Neural progenitor cell (in vitro differentiated cells): ENCODE measurements at places on chromosomes 3 and 15. TPM values are rescaled to one million over a fixed set of nuclear protein-coding genes. Genes with fewer than 3 reads are reported as not detected.
A peak's percentile ranks its signal among the peaks of the same experiment; 100 is the strongest.

GRCh38 chr3:186090901-186091300 is 18.0 kb downstream of the ETV5 start:
- H3K4me3 ChIP-seq, result no peak overlapping the region
- H3K4me1 ChIP-seq, result peaks cover 21% of the 10 kb centered on the region
- DNase-seq, result no peak

DNA sequence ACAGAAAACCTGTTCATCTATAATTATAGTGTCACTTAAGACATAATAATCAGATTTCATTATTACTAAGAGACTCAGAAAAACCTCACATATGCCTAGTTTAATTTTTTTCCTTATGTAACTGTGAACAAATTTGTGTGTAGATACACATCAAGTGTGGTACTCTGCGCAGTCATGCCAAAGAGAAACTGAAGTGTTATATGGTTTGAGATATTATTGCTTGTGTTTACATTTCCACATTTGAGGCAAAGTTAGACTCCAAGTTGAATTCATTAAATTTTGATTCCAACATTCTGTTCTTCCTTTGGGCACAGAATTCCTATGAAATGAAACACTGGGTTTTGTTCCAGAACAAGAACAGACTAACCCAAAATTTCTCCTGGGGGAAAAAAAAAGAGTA is 2.2 kb downstream of the MBNL1 start:
- peaks cover 6% of the 10 kb centered on the region for H3K4me1 ChIP-seq
- H3K4me3 ChIP-seq, result no peak overlapping the region
- H3K36me3 ChIP-seq, result no peaks in the 10 kb centered on the region
- no peak overlapping the region for H3K27ac ChIP-seq

- H3K36me3 ChIP-seq, result no peaks in the 10 kb centered on the region
- DNase-seq, result peak; percentile 11
- no peaks in the 10 kb centered on the region for H3K27me3 ChIP-seq
- peaks cover 9% of the 10 kb centered on the region for H3K4me1 ChIP-seq
- no peak overlapping the region for H3K27ac ChIP-seq
These were observed 48.1 kb downstream of the ACAP2 start for GRCh38 chr3:195394700-195395099.

GRCh38 chr3:110344897-110345767 is 726.5 kb upstream of the NECTIN3 start:
- H3K27me3 ChIP-seq, result no peaks in the 10 kb centered on the region
- H3K36me3 ChIP-seq, result no peaks in the 10 kb centered on the region
- no peak overlapping the region for H3K4me3 ChIP-seq
- H3K27ac ChIP-seq, result no peak overlapping the region
- no peaks in the 10 kb centered on the region for H3K4me1 ChIP-seq

- no peaks in the 10 kb centered on the region for H3K4me1 ChIP-seq
- no peaks in the 10 kb centered on the region for H3K27me3 ChIP-seq
- no peaks in the 10 kb centered on the region for H3K36me3 ChIP-seq
- DNase-seq, result no peak
- no peak overlapping the region for H3K4me3 ChIP-seq
- H3K27ac ChIP-seq, result no peak overlapping the region
These were observed 76.3 kb upstream of the LIPC start for GRCh38 chr15:58355382-58355971.

DNA sequence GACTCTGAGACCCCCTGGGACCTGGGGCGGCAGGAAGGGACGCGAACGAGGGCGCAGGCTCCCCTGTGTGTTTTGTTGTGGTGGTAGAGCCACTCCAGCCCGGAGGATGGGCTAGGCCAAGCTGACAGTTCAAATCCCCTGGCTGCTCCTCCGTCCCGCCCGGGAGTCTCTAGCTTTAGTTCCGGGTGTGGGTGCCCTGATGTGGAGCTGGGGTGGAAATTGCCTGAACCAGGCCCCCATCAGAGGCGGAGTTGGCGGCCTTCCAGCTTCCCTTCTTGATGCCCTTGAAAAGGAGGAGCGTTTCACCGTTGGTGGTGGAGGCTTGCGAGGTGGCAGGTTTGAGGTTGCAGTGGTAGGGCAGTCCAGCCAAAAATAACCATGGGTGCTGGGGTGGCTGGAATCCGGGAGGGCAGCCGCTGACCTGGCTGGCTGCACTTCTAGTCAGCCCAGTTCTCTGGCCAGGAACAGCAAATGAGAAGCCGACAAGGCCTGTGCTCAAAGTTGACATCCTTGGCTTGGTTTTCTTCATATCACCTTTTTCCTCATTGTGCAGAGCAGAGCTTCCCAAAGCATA is 817 bp downstream of the CLK3 start:
- H3K27ac ChIP-seq, result peak overlapping the region; percentile 64
- H3K36me3 ChIP-seq, result no peaks in the 10 kb centered on the region
- H3K27me3 ChIP-seq, result peaks cover 10% of the 10 kb centered on the region
- DNase-seq, result no peak
- peaks cover 16% of the 10 kb centered on the region for H3K4me1 ChIP-seq
- peak overlapping the region; percentile 93 for H3K4me3 ChIP-seq

DNA sequence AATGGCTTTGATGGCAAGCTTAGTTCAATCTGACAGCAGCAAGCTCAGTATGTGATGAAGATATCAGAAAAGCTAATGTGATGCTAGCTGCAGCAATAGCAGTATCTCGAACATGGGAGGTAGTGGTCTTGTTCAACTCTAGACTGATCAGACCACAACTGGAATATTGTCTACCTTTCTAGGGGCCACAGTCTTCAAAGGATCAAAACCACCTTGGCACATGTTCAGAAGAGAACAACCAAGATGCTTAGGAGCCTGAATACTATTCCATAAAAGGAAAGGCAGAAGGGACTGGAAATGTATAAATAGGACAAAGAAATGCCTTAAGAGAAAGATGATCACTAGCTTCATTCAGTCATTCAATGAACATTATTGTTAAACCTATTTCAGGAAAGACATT is 2.3 kb downstream of the C3orf70 start:
- peaks cover 55% of the 10 kb centered on the region for H3K27me3 ChIP-seq
- no peak for DNase-seq
- no peak overlapping the region for H3K4me3 ChIP-seq

Gene GCNT3
- total RNA-seq, result not detected in 2 replicates

Gene CISH
- 0.32 and 0.90 TPM in 2 replicates for total RNA-seq

Gene MRPL3
- 148 and 202 TPM in 2 replicates for total RNA-seq
